ENCODE measurements at places on chromosomes 16 and 17.

DNA sequence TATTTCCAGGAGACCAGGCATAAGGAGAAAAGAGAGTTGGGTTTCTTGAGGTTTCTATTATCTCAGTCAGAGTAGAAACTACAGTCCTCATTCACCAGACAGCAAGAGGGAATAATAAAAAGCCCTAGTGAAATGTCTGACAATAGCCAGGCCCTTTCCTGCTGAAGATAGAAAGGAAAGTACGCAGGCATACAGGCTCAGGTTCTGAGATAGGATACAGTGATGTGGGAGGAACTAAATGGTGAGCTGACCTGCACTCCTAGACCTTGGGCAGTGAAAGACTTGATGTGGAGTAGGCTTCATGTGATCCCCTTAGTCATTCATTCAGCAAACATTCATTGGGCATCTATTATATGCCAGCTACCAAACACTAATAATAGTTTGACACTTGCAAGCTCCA is 14.9 kb downstream of the ZNF821 start:
- no peak for DNase-seq

DNA sequence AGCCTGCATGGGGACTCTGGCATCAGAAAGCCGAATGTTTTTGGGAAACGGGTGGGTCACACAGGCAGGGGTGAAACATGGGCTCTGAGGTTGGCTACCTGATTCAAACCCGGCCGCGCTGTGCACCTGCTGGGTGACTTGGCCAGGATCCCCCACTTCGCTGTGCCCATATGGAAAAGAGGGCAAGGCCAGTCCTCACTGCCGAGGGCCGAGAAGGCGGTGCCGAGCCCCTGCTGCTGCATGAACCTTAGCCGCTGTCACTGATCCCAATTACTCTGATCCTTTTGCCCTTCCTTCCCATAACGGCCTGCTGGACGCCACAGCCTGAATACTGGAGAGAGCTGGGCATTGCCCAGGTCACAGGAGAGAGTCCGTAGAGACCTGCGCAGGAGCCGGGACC is 17.7 kb downstream of the KDM8 start:
- no peak for DNase-seq

DNA sequence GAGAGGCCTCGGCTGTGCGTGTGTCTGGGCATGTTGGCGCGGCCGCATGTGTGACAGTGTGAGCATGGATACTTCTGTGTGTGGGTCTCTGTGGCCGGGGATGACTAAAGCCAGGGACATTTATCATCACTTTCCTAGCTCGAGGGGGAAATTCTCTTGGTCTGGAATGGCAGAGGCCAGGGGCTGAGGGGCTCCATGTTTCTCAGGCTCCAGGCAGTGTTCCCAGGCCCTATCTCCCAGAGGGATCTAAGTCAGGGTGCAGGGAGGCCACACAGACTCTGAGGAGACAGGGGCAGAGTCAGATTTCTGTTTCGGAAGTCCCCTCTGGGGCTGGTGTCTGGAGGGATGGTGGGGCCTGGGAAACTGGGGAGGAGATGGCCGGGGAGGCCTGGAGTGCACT is 23.7 kb upstream of the SPNS2 start:
- DNase-seq = no peak

- DNase-seq = no peak
Measured at GRCh38 chr16:1257561-1258224, 1.8 kb downstream of the TPSD1 start.

GRCh38 chr17:58306131-58306951 is 22.3 kb downstream of the TSPOAP1 start:
- no peak for DNase-seq

GRCh38 chr16:56493815-56494214 is 26.0 kb downstream of the BBS2 start:
- no peak for DNase-seq

- no peak for DNase-seq
Measured at GRCh38 chr16:50136399-50136798, 16.7 kb upstream of the TENT4B start.

DNA sequence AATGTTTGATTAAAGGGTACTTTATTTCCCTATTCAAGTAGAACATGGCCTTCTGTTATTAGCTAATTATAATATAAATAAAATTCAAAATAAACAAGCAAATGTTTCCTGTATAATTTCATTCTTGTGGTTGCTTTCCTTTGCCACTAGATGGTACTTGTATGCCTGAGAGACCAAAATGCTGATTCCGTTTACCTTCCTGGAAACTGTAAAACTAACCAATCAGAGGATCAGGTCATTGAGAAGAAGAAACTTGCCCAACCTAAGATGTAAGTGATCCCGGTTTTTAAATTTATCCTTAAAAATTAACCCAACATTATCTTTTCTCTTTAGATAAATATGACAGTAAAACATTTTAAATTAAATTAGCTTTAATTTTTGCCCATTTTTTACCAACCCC is 8.1 kb upstream of the ABCA5 start:
- DNase-seq = no peak

- DNase-seq = no peak
Measured at GRCh38 chr16:51410125-51410524, 259.1 kb upstream of the SALL1 start.

GRCh38 chr17:63289931-63290330 is 156.2 kb downstream of the CYB561 start:
- DNase-seq = no peak

DNA sequence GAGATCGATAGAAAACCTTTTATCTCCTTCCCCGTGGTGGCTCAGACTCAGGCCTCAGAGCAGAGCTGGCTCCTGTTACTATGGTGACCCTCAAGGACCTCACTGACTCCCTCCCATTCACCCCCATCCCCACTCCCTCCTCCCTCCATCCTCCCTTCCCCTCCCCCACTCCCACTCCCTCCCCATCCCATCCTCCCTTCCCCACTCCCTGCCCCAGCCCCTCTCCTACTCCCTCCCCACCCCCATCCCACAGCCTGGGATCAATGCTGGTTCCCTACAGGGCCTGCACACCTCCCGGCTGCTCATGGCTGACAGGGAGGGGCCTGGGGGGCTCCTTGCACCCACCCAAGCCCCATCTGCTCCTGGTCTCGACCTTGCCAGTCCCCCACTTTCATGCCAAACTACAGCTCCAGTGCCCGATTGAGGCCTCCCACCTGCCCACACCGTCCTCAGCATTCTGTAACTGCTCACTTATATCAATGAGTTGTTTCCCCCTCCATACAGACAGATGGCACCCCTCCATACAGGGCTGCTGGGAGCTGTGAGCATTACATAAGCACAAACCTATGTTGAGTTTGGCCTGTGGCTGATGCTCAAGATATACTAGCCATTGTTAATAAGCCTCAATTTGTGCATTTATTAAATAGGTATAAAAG is 11.6 kb upstream of the RAI1 start:
- DNase-seq = no peak

- DNase-seq = no peak
Measured at GRCh38 chr16:70685061-70685937, 554 bp downstream of the MTSS2 start.

GRCh38 chr16:50761267-50761666 is 19.4 kb downstream of the CYLD start:
- DNase-seq = no peak

GRCh38 chr16:85613604-85614337 is 649 bp downstream of the GSE1 start:
- DNase-seq = no peak

GRCh38 chr17:80254396-80255251 is 6.0 kb upstream of the RNF213 start:
- peak; percentile 57 for DNase-seq

- no peak for DNase-seq
Measured at GRCh38 chr17:45162025-45162687, 481 bp downstream of the HEXIM2 start.
